NB4 (cell line): ENCODE measurements at places on chromosomes 7 and 10.
A peak's percentile ranks its signal among the peaks of the same experiment; 100 is the strongest.

DNA sequence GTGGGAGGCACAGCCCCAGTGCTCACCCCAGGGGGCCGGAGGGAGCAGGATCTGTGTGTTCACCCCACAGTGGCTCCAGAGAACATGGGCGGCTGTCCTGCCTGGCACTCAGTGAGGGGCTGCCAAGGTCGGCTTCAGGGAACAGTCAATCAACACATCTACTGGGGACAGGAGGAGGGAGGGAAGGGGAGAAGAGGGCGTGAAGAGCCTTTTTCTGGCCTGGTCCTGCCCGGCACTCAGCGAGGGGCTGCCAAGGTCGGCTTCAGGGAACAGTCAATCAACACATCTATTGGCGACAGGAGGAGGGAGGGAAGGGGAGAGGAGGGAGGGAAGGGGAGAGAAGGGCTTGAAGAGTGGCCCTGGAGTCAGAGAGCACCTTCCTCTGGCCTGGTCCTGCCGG, 184.9 kb downstream of the ADARB2 start:
- no peak for DNase-seq

- DNase-seq: no peak
These were observed 19.3 kb upstream of the NUP205 start for GRCh38 chr7:135538376-135538775.

DNA sequence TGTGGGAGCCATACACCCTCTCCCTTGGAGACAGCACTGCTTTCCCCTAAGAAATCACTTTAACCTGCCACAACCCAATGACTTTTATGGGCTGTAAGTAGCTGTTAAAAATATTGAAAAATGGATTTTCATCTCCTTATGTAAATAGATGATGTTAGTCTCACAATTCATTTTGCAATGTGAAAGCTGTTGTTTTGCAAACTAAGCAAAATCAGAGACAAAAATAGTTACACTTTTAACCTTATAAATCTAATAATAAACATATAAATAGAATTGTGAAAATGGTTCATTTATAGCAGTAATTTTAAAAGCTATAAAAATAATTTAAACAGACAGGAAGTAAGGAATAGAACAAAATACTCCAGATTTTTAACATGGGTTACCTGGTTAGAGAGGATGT, 268.8 kb upstream of the MAGI2 start:
- no peak for DNase-seq

- no peak for DNase-seq
These were observed 38.1 kb upstream of the SEPTIN7 start for GRCh38 chr7:35762781-35763180.

DNA sequence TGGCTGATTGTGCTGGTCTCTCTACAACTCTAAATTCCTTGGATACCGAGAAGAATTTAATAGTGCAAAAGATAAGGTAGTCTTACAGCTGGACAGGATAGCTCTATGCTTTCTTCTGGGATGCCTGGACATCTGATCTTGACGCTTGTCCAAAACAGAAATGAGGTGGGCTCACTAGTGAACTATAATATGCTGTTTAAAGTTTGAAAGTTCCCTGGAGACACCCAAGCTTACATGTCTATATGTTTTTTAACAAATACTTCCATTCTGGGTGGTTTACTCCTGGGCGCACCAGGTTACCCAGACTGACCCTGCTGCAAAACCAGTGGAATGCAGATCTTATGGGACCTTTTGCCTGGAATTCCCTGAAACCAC, 702.1 kb upstream of the COBL start:
- no peak for DNase-seq

GRCh38 chr10:7657552-7657951, 9.2 kb downstream of the ITIH5 start:
- no peak for DNase-seq

- DNase-seq: peak; percentile 87
These were observed 69.7 kb upstream of the EGR2 start for GRCh38 chr10:62885684-62886461.

DNA sequence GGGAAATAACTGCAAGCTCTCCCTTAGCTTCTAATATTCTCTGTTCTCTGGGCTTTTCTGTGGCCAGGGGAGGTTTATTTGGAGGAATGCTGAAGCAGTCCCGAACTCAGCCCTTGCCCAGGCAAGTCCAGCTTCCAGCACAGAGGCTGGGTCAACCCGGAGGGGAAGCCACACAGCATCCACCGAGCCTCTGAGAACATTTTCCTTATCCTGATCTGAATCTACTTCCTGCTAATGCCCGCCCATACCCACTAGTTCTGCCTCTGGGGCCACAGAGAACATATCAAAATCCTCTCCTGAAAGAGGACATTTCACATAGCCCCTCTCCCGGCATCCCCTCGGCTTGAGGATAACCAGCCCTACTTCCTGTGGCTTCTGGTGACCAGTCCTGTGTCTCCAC, 31.1 kb downstream of the SH3PXD2A start:
- no peak for DNase-seq

GRCh38 chr7:70894799-70895198, 237.1 kb upstream of the GALNT17 start:
- no peak for DNase-seq

- no peak for DNase-seq
These were observed 177.7 kb downstream of the SH3PXD2A start for GRCh38 chr10:103677486-103678177.

DNA sequence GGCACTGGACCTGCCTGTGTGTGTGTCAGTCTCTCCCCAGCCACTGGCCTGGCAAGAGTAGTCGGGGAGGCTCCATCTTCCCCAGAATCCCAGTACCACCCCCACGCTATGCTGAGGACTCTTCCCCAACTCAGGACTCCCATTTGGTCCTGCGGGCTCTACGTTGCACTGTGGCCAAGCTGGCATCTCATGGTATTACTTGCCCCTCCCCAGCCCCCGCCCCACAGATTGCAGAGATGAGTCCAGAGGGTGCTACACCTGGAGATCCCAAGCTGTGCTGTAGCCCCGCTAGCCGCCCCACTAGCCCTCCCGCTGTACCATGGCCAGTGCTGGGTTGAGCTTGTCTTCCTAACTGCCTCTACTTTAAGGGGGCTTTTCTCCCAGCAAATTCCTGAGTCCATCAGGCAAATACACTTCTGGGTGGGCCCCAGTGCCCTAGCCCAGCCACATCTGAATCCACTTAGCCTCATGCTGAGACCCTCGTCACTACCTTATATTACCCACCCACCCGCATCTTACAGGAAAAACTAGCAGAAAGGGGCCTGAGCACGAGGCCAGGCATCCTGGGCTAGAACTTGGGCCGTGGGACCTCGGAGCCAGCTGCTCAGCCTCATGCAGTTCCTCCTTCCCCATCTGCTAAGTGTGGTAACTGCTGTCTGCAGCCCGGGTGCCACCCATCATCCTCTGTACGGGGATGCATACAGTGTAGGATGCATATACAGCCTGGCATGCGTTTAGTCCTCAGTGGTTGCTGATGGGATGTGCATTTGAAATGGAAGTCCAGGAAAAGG, 65.8 kb upstream of the CACUL1 start:
- DNase-seq: no peak

GRCh38 chr10:45427262-45427969, 53.4 kb downstream of the ALOX5 start:
- no peak for DNase-seq

DNA sequence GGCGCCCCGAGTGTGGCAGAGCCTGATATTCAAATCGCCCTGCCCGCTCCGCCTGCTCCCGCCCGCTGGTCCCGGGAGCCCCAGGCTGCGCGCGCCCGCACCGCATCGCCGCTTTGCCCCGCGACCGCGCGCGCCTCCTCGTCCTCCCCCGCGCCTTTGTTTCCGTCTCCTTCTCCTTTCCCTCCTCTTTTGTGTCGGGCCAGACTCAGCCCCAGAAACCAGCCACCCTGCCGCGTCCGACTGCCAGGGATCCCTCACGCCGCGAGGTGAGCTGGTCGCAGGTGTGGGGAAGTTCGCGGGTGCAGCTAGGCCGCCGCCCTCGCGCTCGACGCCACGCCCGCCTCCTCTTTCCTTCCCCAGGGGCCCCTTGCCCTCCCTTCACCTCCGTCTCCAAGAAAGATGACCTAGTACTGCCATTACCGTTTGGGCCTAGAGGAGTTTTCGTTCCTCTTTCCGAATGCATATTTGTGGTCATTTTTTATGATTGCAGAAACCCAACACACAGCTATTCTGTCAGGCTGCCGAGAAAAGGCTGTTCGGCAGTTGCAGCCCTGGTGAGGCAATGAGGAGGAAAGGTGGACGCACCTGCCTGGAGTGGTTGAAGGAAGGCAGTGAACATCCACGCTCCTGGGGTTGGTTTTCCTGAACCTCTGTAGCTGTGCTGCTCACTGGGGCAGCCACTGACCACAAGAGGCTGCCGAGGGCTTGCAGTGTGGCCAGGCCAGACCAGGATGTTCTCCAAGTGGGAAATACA, 107.3 kb downstream of the SNX10 start:
- DNase-seq: peak; percentile 95

- no peak for DNase-seq
These were observed 39.9 kb downstream of the BUB3 start for GRCh38 chr10:123194056-123194455.

GRCh38 chr10:133225707-133226191, 4.3 kb upstream of the UTF1 start:
- DNase-seq: no peak

DNA sequence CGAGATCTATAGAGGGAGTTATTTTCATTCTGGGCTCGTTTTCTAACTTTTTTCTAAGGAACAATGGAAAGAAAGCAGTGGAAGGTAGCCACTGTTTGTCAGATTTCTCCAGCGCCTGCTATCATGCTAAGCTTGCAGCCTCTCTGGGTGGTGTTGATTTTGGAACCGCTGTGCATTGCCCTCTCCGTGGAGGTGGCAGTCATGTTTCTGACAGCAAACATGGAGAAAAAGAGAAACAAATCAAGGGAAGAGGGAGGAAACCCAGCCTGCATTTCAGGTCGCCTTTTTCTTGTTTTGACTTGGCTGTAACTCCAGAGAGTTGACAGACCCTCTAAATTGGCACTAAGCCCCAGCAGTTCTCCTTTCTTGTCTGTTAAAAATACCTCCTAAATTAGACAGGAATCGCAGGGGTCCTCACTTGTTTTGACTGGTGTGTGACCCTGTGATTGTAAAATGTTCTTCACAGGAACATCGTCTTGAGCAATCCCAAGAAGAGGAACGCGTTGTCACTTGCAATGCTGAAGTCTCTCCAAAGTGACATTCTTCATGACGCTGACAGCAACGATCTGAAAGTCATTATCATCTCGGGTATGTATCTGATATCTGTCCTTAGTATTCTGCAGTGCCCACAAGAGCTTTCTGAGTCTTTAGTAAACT, 4.8 kb downstream of the ECHDC3 start:
- peak; percentile 30 for DNase-seq

GRCh38 chr7:70673778-70674570, 458.0 kb upstream of the GALNT17 start:
- no peak for DNase-seq

DNA sequence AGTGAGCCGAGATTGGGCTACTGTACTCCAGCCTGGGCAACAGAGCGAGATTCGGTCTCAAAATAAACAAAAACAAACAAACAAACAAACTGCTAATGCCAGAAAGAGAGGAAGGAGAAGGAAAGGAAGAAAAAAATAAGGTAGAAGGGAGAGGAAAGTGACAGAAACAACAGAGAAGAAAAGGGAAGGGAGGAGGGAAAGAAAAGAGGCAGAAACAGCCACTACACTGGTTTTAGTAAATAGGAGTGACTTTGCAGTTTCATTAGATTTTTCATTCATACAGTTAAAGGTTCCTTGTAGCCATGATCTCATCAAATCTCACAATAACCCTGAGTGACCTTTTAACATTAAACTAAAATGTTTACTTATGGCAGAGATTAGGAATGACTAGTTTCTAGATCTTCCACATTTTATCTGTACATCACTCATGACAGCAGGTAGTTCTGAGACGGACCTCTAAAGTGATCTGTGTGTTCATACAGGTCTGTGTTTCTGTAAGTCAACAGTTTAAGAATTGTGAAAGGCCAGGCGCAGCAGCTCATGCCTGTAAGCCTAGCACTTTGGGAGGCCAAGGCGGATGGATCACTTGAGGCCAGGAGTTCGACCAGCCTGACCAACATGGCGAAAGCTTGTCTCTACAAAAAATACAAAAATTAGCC, 191.3 kb upstream of the KLF14 start:
- no peak for DNase-seq

GRCh38 chr10:129901389-129902006, 62.6 kb downstream of the EBF3 start:
- no peak for DNase-seq

DNA sequence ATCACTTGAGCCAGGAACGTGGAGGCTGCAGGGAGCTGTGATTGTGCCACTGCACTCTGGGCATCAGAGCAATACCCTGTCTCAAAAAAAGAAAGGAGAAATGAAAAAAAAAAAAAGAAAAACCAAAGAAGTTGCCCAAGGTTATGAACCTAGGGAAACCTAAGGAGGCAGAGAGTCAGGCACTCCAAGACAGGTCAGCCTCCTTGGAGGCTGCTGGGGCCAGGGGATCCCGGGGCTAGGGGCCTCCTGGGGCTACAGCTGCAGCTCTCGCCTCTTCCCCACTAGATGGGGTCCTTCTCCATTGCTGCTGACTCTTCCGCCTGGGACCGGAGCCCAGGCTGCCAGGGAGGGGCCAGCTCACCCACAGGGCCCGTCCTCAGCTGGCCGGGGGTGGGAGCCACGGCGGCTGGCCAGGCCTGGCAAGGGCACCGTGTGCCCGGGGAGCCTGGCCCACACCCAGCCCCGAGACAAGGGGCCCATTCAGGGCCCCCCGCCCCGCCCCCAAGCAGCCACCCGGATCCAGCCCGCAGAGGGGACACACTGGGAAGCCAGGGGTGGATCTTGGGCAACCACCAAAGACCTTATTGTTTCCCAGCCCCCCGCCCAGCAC, 1.7 kb upstream of the SPACDR start:
- peak; percentile 61 for DNase-seq

DNA sequence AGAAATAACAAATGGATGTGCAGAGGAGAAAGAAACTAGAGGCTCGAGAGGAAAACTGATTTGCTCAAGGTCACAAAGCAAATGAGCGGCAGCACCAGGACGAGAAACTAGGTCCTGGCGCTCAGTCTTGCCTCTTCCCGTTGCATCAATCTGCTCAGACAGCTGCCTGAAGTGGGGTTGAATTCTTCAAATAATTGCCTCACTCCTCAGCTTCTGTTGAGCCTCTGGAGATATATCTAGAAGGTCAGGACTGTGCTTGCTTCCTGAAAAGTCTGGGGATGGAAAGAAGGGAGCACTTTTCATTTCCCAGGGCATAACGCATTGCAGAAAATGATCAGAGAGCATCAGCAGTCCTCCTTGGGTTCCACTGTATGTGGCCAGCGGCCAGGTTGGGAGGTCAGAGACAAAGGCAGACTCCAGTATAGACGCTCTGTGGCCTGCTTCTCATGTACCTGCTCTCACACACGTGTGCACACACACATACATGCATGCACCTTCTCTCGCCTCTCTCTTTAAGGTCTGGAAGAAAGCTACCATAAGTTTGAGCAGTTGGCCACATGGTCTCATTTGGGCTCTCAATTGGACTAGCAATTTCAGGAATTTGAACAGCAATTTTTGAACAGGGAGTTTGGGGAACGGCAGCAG, 83.7 kb upstream of the DUSP5 start:
- DNase-seq: peak; percentile 71

GRCh38 chr10:103732339-103733044, 122.9 kb downstream of the SH3PXD2A start:
- DNase-seq: no peak

- no peak for DNase-seq
These were observed 64.6 kb downstream of the UNCX start for GRCh38 chr7:1297017-1297960.

GRCh38 chr10:88515235-88515634, 67.9 kb downstream of the RNLS start:
- DNase-seq: no peak
